ENCODE measurements at places on chromosomes 7 and 10.

DNA sequence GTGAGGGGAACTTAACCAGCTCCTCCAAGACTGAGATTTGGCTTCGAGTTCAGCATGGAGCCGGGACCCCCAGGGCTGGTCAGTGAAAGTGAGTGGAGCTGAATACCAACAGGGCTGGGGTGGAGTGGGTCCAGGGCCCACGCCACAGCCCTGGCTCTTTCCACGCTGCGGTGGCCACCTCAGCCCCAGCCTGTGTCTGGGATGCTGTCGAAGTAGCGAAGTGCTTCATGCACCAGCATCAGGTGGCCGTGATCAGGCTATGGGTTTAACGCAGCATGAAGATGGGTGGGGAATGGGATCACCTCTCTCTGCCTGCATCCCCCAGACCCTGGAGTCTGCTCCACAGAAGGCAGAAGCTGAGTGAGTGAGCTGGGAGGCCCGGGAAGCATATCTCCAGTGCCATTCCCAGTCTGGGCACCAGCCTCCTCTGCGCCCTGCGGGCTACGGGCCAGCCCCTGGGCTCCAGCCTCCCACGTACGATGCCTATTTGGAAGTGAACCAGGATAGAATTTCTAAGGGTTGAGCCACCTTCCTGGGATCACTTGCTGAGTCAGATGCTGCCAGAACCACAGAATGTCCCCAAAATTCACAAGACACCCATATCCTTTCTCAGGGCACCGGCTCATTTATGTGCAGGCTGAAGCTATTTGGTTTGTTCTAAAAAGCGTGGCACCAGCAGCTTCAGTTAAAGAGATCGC lies 131.1 kb upstream of the CHST15 start:
- DNase-seq, result no peak

DNA sequence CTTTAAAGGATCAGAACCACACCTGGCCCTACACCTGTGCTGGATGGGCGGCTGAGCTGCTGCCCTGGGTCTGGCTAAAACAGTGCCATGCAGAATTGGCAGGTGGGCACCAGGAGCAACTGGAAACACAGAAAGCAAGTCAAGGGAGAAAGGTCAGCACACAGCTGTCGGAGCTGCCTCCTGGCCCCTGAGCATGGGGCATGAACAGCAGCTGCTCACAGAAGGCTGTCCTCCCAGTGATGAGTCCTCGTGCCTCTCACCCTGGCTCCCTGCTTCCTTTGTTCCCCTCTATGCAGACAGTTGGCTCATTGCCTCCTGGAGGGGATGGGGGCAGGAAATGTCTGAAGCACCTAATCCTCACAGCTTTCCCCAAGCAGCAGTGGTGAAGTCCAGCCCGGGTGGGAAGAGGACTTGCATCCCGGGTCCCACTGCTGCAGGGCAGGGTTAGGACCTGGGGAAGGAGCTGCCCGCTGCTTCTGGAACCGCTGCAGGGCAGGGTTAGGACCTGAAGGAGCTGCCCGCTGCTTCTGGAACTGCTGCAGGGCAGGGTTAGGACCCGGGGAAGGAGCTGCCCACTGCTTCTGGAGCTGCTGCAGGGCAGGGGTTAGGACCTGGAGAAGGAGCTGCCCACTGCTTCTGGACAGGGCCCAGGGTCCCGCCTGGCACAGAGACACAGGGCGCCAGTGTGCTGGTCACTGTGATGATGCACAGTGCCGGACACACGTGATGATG lies 37.3 kb downstream of the VIPR2 start:
- no peak for DNase-seq

DNA sequence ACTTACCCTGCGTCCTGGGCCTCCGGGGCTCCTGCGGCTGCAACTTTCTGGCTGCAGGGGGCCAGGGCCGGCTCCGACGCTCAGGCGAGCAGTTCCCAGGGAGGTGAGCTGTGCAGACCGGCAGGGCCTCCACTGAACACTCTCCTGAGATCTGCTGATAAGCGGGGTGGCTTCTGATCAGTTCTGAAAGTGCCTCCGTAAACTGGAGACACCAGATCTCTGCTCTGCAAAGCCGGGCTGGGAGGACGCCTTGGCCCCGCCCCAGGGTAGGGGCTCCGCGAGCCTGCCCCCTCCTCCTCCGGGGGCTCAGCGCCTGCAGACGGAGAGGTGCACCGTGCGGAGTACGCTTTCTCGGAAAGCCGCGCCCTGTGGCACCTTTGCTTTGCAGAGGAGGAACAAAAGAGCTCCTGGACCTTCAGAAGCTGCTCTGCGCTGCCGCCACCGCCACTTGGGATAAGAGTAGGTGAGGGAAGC lies 141.3 kb upstream of the VKORC1L1 start:
- DNase-seq, result no peak

DNA sequence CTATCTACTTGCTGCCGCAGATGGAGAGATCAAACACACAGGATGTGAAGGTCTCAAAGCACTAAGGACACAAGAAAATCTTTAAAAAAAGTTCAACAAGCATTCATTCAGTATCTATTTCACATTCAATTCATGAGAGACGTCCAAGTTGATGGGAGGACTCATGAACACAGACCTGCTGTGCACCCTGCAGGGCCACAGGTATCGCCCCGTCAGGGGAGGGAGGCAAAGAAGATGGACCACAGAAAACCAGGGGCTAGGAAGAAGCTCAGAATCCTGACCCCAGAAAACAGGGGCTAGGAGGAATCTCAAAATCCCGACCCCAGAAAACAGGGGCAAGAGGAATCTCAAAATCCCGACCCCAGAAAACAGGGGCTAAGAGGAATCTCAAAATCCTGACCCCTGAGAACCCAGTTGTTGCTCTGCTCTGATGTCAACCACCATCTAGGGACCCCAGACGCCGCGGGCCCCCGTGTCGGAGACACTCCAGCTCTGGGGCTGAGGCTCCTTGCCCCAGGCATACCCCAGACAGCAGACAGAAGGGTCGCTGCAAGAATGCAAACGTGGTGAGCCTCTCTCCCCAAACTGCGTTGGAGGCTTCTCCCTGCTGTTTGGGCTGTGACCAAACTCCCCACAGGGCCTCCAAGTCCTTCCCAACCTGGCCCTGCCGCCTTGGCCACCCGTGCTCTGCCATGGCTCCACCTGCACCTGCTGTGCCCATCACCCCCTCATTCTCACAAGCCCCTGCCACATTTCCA lies 197.6 kb downstream of the DIP2C start:
- DNase-seq, result no peak

- no peak for DNase-seq
Observed at GRCh38 chr10:104579136-104579535, 62.0 kb upstream of the SORCS3 start.

DNA sequence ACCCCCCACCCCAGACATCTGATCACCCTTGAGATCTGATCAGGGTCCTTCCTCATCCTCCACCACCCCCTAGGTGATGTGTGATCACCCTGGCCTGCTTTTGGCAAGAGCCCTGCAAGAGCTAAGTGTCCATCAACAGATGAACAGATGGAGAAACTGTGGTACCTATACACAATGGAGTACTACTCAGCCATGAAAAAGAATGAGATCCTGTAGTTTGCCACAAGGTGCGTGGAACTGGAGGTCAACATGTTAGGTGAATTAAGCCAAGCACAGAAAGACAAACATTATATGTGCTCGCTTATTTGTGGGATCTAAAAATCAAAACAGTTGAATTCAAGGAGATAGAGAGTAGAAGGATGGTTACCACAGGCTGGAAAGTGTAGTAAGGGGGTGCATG lies 209.1 kb downstream of the USP6NL start:
- DNase-seq, result no peak

- no peak for DNase-seq
Observed at GRCh38 chr10:95242581-95243317, 48.1 kb downstream of the PDLIM1 start.
